ENCODE measurements at places on chromosomes 13 and 19.

- DNase-seq = no peak
These were observed 6.5 kb upstream of the ZNF726 start for GRCh38 chr19:23908165-23908564.

DNA sequence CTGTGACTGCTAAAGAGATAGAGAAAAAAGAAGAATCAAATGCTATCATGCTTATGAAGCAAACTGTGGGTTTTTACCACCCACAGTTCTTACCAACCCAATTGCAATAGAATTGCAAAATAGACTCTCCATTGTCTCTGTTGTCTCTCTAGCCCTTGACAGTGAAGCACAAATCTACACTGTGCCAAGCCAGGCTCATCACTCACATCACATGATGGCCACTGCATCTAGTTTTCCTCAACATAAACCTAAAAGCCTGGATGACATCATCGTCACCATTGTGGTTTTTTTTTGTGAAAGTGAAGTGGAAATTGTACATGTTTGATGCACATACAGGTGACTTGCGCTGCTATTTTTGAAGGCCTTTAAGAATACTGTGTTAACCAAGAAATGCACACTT, 56.1 kb downstream of the KL start:
- DNase-seq = no peak

DNA sequence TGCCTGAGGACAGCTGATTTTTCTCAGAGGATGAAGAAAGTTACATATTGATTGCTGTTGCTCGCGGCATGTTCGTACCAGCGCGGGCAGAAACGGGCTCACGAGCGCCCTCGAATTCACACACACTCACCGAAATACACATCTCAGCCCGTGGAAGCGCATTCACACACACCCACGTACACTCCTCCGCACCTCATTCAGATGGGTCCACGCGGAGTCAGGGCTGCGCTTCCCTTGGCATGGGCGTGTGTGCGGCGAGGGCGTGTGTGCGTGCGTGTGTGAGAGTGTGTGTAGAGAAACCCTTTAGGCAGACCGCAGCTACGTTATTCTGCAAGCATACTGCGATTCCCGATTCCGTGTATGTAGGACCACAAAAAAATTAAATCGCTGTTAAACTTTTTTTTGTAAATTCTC, 2.1 kb upstream of the PCDH17 start:
- DNase-seq = no peak

DNA sequence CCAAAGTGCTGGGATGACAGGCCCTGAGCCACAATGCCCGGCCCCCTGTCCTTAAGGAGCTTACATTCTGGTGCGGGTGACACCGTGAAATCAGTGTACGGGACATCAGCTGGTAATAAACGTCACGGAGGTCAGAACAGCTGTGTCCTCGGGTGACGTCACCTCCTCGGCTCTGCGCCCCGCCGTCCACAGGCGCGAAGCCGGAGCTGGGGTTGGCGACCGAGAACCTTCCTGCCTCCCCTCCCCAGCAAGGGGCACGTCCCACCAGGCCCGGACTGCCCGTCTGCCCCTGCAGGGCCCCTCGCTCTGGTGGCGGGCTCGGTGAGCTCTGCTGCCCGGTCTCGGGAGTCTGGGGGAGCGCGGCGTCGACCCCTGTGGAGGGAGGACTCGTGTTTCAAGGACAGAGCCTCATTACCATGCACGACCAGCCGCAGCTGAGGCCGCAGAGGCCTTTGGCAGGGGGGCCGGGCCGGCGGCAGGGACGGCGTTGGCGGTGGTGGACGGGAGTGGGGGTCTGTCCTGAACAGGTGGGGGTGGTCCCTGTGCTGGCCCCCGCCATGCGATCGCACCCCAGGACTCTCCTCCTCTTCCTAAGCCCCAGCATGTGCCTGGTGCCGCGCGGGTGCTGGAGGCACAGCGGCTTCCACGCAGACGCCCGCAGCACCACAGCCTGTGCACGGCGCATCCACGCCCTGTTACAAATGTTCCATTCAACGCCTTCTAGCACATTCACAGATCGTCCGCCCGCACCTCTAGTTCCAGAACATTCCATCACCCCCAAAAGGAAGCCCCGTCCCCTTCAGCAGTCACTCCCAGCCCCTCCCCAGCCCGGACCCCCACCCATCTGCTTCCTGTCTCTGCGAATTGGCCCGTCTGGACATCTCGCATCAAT, 5.4 kb downstream of the LINGO3 start:
- no peak for DNase-seq

- DNase-seq = no peak
These were observed 1418.4 kb downstream of the UQCRFS1 start for GRCh38 chr19:27794494-27795042.

- DNase-seq = no peak
These were observed 76.4 kb downstream of the INSR start for GRCh38 chr19:7217861-7218260.

- no peak for DNase-seq
These were observed 6.6 kb upstream of the FLT1 start for GRCh38 chr13:28501547-28501946.

DNA sequence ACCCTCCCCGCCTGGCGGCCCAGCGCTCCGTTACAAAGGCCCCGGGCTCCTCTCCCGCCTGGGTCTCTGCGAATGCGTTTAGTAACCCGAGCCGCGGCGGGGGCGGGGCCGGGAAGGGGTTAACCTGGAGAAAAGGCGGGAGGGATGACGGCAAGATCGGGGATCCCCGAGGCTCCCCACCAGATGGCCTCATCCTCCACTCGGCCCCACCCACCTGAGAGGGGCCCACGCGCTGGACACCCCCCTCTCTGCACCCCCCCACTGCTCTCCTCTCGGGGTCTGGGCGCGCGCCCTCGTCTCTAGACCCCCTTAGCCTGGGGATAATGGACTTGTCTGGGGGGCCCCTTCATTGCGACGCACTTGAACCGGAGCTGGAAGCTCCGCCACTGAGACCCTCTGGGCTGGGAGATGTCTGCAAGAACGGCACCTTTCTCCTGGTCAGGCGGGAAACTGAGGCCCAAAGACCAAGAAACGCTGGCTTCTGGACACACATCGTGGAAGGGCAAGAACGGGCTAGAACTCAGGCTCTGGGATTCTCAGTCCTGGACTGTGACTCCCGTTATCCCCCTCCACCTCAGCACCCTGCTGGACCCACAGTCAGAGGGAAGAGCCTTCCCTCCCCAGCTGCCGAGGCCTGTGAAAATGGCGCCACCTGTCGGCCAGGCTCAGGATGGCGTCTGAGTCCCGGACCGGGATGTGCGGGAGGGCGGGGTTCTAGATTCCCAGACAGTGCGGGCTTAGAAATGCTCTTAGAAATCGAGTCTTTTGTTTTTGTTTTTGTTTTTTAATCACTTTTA, 2.9 kb upstream of the LTBP4 start:
- peak; percentile 78 for DNase-seq

DNA sequence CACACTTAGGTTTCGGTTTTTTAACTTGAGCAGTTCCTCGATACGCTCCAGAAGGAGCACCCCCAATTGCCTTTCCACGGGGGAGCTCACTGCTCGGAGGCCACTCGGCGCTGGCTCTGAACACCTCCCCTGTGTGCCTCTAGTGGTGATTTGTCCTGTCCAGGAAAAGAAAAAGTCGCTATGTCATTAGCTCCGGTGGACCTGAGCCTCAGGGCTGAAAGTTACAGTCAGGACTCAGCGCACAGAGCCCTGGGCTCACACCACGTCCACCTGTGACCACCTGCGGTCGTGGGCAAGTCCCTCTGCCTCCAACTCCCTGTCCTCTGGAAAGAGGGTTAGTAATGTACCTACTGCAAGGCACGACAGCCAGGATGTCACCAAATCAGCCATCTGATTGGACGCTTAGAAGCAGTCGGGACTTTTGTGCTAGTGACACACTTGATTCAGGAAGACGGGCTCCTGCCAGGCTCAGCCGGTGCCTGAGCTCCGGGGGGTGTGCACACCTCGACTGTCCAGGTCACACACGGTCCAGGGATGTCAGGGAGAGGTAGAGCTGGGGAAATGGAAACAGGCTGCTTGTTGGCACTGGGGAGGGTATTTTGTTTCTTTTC, 3.9 kb upstream of the TMPRSS9 start:
- no peak for DNase-seq

GRCh38 chr19:3365836-3366752, at the start of gene NFIC:
TSS of gene NFIC (plus strand) at chr19:3366583. CDS start at chr19:3366637, 54 bp downstream.
- no peak for DNase-seq
